ENCODE measurements at places on chromosomes 3 and 15.

- no peak for DNase-seq
These were observed 55.4 kb upstream of the LRRFIP2 start for GRCh38 chr3:37229740-37230139.

DNA sequence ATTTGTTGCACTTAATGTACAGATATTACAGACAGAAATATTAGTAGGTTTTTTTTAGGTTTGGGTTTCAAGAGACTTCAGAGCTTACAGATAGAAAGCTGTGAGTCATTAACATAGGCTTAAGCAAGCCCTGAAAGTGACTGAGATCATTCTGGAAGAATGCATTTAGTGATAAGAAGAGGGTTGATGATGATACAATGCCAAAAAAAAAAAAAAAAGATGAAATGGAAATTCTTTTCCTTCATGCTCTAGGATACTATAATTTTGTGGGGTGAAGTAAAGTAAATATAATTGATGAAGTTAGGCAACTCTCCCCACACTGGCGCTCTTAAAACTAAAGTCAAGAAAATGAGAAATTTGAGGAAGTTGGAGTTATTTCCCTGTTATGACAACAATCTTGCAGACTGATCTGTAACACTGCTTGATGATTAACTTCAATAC is 169.4 kb upstream of the ZNF385D start:
- no peak for DNase-seq

- no peak for DNase-seq
These were observed 690.8 kb upstream of the ARPP21 start for GRCh38 chr3:34948517-34948916.

GRCh38 chr15:80087104-80087503 is 27.6 kb downstream of the ZFAND6 start:
- DNase-seq = no peak

DNA sequence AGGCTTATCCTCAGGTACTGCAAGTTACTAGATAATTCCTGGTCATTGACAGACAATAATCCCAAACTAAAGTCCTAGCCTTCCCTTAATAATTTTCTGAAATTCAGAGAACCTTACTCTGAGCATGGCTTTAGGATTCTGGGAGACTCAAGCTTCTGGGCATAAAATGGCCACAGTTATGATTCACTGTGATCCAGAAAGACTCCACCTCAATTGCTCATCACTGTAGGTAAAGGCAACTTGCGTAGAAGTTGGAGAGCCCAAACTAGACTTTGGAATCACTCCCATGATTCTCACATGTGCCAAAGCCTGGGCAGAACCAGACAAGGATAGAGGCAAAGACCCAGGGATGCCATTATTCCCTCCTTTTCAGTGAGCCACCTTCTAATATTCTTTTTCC is 195.3 kb downstream of the OSBPL10 start:
- no peak for DNase-seq

Data from SK-N-DZ (cell line).